ENCODE measurements at places on chromosomes 3 and 15. TPM values are rescaled to one million over a fixed set of nuclear protein-coding genes. Genes with fewer than 3 reads are reported as not detected.

- DNase-seq: no peak
Measured at GRCh38 chr15:66126456-66126855, 127.1 kb downstream of the MEGF11 start.

GRCh38 chr3:186946756-186947375 lies 16.5 kb downstream of the ST6GAL1 start:
- DNase-seq: no peak

DNA sequence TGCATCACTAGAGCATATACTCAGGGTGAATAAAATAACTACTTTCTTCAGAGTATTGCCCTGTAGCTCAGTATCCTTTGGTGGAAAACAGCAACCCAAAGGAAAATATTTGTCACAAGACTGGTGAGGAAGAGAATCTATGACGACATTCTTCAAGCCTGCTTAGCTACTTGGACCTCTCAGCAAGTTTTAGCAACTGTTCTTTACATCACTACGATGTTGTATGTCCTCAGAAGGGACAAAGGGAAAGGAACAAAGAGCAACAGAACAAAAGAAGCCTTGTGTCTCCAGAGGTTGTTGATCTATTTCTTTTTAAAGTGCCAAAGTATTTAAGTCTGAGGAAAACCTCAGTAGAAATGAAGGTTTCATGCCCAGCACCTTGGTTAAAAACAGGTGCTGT lies 746.7 kb downstream of the NAALADL2 start:
- no peak for DNase-seq

DNA sequence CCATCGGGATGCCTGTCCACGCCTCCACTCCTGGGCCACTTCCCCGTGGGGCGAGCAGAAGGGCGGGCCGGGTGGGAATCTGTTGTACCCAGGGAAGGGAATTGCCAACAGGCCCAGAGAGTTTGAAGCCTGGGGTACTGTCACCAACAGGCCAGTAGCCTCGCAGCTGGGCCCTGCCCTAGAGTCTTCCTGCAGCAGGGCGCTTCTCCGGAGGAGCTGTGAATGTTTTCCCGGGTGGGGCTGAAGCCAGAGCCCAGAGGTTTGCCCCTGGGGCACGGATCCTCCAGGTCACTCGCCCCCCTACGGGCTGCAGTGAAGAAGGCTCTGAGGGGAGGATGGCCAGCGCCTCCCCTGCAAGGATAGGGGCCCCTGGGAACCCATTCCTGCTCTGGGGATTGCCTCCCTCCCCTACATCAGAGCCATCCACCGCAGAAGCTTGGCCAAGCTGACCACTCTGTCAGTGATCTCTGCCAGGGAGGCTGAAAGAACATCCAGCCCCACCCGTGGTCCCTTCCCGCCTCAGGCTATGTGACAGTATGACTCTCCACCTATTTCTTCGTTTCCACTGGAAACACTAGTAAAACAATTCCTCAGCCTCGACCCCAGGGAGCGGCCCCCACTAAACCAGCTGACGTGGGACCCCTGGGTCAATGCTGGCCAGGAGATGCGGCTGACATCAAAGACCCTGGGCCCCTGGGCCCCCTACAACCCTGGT lies 16.8 kb downstream of the CIDEC start:
- no peak for DNase-seq

DNA sequence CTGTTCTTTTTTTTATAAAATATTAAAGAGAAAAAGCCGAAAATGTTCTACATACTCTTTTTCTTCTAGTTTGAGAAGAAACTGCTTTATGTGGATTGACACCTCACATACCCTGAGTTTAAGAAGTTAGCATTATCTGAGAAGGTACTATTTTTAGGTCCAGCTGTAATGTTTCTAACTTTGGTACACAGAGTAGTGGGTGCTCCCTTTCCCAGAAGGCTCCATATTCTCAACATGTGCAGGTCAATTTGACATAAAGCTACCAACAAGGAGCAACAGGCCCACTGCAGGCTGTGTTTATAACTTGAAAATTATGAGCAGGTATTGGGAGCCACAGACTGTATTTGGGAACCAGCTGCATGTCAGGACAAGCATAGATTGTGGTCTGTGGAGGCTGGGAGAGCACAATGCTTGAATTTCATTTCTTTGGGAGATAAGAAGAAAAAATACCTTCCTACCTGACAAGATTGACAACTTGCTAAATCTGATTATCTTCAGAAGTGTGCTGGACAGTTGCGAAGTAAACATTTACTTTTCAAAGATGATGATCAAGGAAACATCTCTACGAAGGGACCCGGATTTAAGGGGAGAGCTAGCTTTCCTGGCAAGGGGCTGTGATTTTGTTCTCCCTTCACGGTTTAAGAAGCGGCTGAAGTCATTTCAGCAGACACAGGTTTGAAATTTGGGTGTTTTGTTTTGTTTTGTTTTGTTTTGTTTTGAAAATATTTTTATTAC lies 57.2 kb downstream of the PPP2R3A start:
- DNase-seq: no peak

- no peak for DNase-seq
Measured at GRCh38 chr15:59461521-59461920, 23.5 kb downstream of the FAM81A start.

- no peak for DNase-seq
Measured at GRCh38 chr3:190541008-190541407, 27.1 kb downstream of the IL1RAP start.

DNA sequence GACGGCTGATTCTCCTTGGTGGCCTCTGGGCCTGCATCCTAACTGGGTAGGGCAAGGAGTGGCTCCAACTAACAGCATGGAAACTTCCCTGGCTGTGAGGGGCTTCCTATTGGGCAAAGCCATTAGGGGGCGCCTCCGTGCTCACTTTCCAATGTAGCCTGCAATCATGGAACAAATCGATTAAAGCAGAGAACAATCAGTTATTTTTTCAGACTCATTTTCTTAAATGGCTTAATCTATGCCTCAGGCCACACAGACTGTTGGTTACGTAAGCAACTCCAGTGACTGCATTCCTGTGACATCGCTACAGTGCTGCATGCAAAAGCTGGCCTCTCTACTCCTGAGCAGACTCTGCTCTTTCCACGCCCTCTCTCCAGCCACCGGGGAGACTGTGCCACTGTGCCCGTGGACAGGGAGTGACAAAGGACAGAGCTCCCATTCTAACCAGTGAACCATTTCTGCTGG lies 278.9 kb downstream of the KLF13 start:
- DNase-seq: no peak

Gene PLCB2
- total RNA-seq: 63.5 TPM

Gene GOLGA6L7
- total RNA-seq: not detected

Gene AADACL2
- total RNA-seq: not detected

Gene IQCF5
- total RNA-seq: not detected

Data from activated naive CD4-positive, alpha-beta T cell treated with anti-CD3 and anti-CD28 coated beads, Interleukin-2, amount 50 U/mL, for 72 hours (primary cell).